ENCODE measurements at places on chromosomes 5 and 9. TPM values are rescaled to one million over a fixed set of nuclear protein-coding genes. Genes with fewer than 3 reads are reported as not detected.

DNA sequence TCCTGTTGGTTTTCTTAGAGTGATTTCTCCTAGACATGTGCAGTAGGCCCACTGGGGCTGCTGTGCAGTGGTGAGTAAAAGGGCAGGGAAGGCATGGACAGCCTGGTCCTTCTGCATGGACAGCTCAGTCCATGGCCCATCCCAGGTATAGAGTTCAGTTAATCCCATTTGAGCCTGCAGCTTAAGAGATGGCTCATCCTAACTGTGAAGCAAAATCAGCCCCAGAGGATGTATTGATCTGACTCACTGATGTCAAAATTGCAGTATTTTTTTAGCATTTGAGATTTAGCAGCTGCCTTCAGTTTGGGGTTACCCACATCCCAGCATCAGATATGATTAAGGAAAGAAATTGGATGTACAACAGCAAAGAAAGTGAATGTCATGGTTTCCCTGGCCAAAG, 93.4 kb downstream of the PDE6A start:
- DNase-seq, result no peak

Gene EGFL7
- 25.9 TPM for total RNA-seq

- DNase-seq, result no peak
Observed at GRCh38 chr5:133149345-133149744, 97.5 kb downstream of the HSPA4 start.

- no peak for DNase-seq
Observed at GRCh38 chr9:98009936-98010335, 26.8 kb downstream of the ANP32B start.

DNA sequence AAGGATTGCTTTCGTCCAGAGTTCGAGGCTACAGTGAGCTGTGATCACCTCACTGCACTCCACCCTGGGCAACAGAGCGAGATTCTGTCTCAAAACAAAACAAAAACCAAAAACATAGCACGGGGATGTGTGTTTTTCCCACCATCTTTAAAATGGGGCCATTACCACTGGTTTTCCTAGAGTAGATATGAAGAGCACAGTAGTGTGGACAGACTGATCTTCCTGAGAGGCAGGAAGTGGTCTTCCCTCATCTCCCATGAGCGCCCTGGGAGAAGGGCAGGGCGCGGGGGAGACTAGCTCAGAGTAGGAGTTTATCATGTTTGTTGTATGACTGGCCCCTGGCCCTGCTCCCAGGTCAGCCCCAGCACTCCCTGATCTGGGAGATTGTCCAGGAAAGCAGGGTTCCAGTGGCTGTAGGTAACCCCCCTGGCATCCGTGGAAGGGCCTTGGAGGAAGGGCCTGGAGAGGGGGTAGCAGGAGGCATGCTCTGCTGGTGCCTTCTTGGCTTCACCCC, 2.3 kb downstream of the SUSD3 start:
- DNase-seq, result peak; percentile 96

Gene SGCD
- total RNA-seq, result 0.49 TPM

GRCh38 chr9:130845254-130845653, 10.2 kb downstream of the ABL1 start:
- DNase-seq, result no peak

DNA sequence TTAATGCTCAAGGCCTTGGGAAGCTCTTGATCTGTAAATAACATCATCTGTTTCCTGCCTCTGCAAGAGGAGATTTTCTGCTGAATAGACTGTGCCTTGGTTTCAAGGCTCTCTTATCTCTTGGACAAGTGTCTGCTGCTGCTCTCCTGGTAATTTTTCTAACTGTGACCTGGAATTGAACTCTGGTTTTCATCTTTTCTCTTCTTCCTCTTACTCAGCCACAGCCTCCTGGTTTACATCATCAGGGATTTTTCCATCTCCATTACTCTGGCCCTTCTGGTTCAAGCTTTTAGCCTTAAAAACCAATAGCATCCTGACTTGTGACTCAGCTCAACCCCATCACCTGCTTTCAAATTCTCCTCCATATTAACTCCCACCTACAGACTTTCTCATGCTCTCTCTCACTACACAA, 49.6 kb upstream of the ITGA1 start:
- DNase-seq, result no peak

GRCh38 chr5:32394981-32395380, 49.6 kb downstream of the ZFR start:
- no peak for DNase-seq

DNA sequence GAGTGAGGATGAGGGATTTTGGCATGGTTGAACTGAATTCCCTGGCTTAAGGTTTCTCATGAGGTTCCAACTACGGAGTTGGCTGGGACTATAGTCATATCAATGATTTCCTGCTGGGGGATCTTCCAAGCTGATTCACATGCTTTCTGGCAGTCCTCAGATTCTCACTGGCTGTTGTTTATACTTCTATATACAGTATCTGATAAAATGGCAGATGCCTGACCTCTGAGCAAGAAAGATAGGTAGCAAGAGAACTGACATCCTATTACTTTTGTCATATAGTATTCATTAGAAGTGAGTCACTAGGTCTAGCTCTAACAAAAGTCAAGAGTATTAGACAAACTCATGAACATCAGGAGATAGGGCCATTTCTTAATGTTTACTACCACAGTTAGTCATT, 440.9 kb upstream of the EDIL3 start:
- peak; percentile 81 for DNase-seq

DNA sequence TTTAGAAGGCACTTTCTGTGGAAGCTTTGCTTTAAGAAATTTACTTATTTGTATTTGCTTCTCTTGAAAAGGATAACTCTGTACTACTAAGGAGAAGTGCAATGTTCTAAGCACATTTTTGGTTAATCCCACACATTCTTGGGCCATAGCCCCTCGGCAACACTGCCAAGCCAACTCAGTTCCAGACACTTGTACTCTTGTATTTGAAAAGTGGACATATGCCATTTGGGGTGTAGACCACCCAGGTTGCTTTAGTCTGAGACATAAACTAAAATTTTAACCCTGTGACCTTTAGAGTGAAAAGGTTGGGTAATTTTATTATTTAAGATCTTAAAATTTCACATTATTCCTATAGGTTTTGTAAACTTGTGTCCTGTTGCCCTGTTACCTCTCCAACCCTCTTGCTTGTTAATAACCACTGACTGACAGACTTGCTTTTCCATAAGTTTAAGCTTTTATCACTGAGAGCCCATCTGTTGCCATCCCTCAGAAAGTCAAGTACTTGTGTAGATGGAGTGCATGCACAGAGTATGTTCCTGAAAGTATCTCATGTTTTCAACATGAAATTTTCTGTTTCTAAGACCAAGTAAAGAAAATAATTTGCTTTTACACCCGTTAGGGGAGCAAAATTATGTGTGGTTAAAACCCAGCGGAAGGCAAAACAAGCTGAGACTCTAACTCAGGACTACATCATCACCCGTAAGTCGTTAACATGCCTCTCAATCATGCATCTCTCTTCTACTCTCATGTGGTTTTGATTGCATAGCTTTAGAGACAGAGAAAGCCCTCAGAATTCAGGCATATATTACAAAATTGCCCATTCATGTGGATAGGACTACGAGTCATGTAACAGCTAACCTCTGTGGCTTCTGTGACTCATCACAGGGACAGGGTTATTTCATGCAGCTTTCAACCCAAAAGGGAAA, 117.3 kb downstream of the GDNF start:
- peak; percentile 61 for DNase-seq

All from MG63 (cell line).